ENCODE measurements at places on chromosomes 7 and 10.

DNA sequence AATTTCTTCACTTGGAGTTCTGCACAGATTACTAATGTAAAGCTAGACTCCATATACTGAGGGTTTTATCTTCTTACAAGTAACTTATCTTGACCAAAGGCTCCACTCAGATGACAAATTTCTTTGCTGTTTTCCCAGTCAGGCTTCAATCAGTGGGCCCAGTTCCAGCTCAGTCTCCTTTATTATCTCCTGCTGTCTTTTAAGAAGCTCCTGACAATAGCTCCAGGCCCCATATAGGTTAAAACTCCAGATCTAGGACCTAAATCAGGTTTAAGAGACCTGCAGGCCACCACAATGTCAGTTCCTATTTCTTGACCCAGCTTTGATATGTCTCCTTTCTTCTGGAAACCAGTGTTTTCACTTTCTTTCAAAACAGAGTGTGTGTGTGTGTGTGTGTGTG, 165.2 kb downstream of the RELN start:
- DNase-seq = no peak

- no peak for DNase-seq
Observed at GRCh38 chr7:28688651-28689050, 269.5 kb downstream of the TRIL start.

DNA sequence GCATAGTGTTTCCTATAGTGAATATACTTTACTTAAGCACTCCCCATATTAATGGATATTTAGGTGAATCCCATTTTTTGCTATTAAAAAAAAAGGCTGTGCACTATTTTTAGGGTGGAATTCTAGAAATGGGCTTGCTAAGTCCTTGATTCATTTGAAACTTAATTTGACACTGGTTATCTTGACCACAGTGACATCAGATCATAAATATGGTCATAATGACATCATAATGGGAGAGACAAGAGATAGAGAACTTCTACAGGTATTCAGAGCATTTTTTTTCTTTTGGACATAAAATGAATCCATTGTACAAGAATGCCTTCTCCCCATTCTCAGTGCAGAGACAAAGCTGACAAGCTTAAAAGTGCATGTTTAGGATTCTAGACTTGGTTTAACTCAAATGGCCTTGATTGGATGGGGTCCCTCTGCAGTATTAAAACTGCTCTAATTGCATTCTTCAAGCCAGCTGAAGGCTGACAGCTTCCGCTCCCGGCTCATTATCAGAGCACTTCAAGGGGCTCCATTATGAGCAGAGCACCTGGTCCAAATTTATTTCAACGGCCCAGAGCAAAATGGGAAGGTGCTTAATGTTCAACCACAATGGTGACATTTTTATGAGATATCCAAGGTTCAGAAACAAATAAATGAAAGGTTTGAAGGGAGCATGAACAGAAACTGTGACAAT, 104.8 kb downstream of the JAZF1 start:
- DNase-seq = no peak

DNA sequence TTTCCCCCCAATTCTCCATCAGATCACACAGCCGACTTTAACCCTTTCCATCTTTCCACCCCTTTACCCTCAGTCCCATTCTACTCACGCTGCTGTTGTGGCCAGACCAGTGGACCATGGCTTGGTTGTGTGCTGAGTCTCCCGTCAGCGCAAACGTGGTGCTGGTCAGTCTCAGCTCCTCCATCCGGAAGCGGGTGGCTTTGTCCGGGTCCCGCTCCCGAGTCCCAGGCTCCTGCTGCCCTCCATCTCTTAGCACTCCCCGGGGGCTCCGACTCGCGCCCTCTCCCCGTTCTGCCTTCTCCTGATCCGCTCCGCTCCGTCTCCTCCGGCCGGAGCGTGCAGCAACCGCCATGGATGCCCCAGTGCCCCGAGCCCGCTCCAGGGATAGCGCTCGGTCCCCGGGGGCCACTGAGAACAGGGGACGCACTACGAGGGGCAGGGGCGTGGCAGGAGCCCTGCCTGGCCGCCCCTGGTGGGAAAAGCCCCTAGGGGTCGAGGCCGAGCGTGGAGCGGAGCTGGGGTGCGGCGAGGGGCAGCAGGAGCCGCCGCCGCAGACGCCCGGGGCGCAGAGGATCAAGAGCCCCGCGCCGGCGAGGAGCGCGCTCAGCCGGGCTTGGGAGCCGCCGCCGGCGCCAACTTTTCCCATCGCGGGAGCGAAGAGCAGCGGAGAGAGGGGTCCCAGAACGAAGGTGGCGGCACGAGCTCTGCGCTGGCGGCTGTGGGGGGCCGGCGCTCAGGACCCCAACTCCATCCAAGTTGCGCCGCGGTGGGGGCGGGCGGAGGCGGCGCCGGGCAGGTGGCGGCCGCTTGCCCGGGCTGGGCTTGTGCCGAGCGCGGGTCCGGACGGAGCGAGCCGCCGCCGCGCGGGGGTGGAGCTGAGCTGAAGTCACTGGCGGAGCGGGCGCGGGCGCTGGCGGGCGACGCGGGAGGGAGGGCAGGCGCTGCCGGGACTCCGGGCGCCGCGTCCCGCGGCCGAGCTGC, at the start of gene SORCS1:
SORCS1 (minus strand) TSS at position 826 of the 981 bp plus-strand sequence.
- DNase-seq = no peak

DNA sequence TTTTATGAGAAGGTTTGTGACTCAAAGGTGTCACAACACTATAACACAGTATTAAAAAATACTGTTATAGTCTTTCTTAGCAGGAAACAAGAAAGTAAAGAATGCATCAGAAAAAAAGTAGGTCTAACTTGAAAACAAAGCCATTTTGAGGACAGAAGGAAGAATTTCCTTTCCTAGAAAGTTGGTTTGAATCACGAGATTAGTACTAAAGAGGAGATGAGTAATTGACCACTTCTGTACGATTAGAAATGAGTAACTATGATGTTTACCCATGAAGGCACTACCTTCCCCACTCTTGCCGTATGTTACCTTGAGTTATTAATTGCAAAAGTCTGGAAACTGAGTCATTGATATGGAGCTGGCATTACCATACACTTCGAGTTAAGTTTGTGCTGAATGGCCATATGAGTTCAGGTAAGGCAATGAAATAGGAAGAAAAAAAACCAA, 65.2 kb downstream of the FAM185A start:
- no peak for DNase-seq

DNA sequence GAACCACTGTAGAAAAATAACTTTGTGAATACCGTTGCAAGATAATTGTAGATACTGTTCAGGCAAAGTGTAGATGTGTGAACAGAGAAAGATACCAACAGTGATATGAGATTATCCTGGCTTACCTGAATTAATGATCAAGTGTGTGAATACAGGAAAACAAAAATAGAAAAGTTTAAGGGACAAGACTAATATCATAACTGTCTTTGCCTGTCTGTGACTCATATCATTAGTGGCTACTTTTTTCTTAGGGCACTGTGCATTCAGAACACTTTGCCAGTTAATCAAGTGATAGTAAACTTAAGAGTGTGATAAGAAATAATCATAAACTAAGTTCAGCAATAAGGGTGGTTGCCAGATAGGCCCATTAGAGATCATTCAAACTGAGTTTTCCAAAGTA, 323.0 kb upstream of the LRGUK start:
- no peak for DNase-seq

- DNase-seq = no peak
Observed at GRCh38 chr10:34728361-34728760, 86.7 kb downstream of the PARD3 start.

GRCh38 chr10:116753759-116754158, 11.4 kb upstream of the HSPA12A start:
- DNase-seq = no peak

DNA sequence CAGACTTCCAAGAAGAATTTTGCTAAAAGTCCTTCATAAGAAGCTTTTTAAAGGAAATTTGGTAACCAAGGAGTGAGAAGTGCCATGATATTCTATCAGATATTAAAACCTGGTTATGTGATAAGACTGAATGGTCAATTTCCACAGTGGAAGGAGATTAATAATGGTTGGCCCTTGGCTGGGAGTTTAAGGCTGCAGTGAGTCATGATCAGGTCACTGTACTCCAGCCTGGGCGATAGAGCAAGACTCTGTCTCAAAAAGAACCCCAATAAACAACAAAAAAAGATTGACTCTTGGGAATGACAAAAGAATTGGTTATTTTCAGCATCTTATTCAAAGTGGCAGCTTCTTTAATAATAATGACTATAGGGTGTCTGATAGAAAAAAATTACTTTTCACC, 37.2 kb downstream of the EXOC4 start:
- no peak for DNase-seq

GRCh38 chr10:79405995-79406515, 39.4 kb downstream of the ZCCHC24 start:
- DNase-seq = no peak

GRCh38 chr10:6068006-6068405, 5.8 kb upstream of the IL2RA start:
- no peak for DNase-seq

DNA sequence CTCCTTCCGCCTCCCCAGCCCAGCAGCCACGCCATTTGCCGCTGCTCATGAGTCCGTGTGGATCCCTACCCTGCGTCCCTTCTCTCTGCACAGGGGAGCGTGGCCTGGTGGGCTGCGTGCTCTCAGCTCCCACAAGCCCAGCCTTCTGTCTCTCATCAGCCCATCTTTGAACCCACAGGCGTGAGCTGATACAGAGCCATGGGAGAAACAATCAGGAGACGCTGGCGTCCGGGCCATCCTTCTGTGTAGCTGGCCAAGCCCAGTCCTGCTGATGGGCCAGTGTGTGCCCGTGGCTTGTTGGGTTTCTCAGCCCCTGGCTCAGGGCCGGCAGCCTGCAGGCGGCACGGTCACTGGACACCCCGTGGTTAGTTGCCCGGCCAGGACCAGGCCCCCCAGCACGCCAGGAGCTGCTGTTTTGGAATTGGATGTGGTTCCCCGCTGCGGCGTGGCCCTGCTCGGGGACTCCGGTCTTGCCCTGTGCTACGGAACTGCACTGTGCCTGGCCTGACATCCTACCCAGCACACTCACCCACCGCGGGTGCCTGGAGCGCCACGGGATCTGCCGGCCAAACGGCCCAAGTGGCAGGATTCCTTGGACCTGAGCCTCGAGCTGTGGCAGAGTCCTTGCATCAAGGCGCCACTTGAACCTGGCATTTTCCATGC, 88.9 kb downstream of the ELFN1 start:
- DNase-seq = no peak

GRCh38 chr10:3389130-3389529, 216.5 kb upstream of the PITRM1 start:
- DNase-seq = no peak

DNA sequence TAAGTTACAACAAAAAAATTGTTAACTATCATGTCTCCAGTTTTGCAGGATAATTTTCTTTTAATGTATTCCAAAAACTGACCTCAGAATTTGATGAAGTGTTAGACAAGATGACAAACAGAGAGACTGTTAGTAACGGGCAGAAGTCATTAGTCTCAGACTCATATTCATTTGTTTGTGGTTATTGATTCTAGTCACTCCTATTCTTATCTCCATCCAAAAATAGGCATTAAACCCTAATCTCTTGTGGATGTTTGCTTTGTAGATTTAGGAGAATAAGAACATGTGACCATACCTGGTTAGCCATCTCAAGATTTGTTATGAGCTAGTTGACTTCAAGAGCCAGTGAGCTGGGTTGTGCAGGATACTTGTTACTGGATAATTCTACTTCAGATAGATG, 261.1 kb downstream of the AUTS2 start:
- DNase-seq = no peak

DNA sequence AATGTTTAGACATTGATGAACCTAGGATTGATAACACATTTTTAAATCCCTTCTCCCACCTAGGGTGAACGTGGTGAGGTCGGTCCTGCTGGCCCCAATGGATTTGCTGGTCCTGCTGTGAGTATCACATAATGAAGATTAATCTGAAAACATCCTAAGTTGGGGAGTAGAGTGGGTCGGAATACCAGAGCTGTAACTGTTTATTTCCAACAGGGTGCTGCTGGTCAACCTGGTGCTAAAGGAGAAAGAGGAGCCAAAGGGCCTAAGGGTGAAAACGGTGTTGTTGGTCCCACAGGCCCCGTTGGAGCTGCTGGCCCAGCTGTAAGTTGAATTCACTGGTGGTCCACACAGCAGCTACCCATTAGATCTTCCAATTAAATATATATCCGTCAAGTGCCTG, 25.6 kb downstream of the COL1A2 start:
- DNase-seq = no peak

GRCh38 chr10:62454687-62455397, 80.7 kb downstream of the ZNF365 start:
- DNase-seq = no peak

DNA sequence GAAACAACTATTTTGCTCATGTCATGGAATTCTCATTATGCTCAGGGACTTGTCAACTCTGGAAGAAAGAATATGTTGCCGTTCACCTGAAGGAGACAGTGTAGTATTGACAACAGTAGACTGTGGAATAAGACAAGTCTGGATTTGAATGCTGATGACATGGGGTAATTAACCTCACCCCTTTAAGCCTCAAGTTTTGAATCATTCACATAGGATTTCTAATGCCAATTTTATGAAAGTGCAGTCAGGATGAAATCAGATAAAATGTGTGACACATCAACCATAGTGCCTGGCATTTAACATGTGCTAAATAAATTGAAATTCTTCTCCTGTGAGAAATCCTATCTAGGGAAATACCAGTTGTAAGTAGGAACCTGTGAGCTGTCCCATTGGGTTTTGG, 305.8 kb downstream of the KIF20B start:
- DNase-seq = no peak

GRCh38 chr10:124357561-124357885, 61.2 kb downstream of the OAT start:
- no peak for DNase-seq

DNA sequence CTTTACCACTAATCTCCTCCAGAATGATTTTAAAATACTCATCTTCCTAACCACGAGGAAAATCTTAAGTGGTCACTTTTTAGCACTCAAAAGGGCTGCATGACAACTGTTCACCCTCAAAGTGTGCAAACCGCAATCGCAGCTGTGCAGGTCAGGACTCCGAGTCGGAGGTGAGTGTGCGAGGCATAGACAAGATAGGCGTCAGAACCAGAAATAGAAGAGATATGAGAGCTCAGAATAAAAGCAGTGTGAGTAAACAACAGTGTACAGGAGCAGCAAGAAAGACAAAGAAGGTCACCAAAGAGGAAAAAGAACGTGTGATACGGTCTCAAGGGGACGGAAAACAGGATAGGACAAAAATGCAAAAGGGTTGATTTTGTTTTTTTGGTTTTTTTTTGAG, 17.5 kb upstream of the ENO4 start:
- no peak for DNase-seq

- DNase-seq = no peak
Observed at GRCh38 chr10:98028168-98028770, 2.2 kb downstream of the CRTAC1 start.

DNA sequence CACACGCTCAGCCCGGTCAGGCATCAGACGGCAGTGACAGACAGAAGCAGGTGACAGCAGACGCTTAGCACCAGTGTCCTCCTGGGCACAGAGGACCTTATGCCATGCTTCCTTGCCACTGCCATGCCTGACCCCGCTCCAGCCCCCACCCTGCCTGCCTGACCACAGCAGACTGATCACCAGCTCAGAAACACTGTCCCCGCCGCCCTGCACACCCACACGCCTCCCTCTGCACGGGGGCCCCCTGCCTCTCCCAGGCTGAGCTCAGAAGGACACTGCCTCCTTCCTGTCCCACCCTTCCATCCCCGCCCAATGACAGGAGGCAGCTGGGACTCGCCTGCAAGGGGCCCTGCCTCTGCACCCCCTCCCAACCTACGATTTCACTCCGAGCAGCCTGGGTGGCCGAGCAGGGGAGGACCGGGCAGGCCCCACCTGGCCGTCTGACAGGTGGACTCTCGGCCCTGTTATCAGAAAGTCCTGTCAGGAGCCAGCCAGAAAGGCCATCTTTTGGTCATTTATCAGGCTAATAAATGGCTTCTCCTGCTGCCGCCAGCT, 183.4 kb downstream of the ELFN1 start:
- DNase-seq = no peak

- no peak for DNase-seq
Observed at GRCh38 chr7:1100834-1101562, 13.1 kb downstream of the GPER1 start.

Data from smooth muscle cell of the brain vasculature (primary cell).